NCI-H2227 treated with DMSO at 0.1 percent for 48 hours (cell line): ENCODE measurements at places on chromosomes 13 and 19.
A peak's percentile ranks its signal among the peaks of the same experiment; 100 is the strongest.

DNA sequence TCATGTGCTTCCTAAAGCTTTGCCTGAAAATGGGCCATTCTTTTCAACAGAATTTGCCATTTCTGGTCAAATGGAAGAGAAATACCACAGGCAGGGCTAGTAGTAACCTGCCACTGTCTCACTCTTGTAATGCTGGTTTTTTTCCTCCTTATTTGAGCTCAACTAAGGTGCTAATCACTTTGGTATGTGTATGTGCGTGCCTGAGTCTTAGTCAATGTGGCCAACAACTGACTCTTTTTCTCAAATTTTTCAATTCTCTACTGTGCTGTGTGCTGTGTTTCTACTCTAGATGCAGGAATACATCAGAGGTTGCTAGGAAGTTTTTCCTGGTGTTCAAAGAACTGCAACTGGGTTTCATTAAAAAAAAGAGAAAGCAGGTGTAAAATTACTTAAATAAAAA, 870.2 kb downstream of the EFNB2 start:
- DNase-seq = no peak

GRCh38 chr13:73765651-73766384, 368.4 kb downstream of the KLF12 start:
- DNase-seq = peak; percentile 85

- peak; percentile 31 for DNase-seq
Observed at GRCh38 chr13:30585748-30586262, 31.9 kb upstream of the USPL1 start.

- no peak for DNase-seq
Observed at GRCh38 chr19:53504885-53505284, 33.1 kb upstream of the ZNF331 start.

DNA sequence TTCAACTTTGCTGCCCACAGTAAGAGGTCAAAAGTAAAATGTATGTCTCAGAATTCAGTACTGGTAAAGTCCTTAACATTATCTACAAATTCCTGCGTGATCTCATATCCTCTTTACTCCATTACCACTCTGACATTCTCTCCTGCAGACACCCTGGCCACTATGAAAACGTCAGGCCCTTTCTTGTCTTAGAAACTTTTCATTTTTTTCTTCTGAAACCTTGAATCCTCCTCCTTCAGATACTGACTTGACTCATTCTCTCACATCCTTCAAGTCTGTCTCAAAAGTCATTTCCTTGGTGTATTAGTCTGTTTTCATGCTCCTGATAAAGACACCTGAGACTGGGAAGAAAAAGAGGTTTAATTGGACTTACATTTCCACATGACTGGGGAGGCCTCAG, 262.3 kb downstream of the POU4F1 start:
- DNase-seq = no peak

DNA sequence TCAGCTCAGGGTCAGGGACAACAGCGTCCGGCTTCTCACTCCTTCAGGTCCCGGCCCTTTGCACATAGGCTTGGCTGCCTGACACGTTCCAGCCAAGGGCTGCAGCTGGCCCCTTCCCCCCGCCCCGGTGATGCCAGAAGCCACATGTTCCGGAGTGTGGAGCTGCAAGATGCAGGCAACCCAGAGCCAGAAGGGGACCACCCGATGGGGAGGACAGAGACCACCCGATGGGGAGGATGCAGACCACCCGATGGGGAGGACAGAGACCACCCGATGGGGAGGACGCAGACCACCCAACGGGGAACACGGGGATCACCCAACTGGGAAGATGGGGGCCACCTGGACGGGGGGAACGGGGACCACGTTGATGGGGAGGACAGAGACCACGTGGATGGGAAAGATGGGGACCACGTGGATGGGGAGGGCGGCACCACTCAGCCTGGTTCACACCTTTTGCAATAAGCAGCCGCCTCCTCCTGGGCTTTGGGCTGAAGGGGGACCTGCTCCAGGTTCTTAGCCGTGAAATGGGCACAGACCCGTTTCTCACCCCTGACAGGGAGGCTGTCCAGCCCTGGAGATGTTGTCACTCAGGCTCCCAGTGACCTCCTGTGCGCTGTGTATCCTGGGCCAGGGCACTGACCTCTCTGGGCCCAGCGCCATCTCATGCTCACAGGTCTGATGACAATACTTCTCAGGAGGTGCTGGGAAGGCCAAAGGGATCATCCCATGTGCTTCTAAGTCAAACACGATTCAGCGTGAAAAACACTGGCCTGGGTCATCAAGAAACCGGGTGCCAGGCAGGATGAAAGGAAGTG, 34.5 kb downstream of the C13orf46 start:
- no peak for DNase-seq

- no peak for DNase-seq
Observed at GRCh38 chr13:29483211-29483610, 112.3 kb downstream of the SLC7A1 start.

DNA sequence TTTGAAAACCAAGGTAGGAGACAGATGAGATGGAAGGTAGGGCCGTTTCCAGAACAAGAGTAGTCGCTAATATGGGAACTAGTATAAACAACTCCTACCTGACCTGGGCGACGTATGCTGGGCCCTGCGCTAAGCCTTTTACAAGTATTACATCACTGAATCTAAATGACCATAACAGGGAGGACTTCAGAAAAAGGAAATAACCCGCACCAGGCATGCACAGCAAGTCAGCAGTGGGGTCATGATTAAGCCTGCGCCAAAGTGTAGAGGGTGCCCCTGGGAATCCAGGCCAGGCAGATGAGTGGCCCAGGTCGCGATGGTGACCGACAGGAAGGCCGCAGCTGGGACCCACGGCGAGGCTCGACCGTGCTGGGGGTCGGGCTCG, 613 bp downstream of the ATP13A1 start:
- no peak for DNase-seq

DNA sequence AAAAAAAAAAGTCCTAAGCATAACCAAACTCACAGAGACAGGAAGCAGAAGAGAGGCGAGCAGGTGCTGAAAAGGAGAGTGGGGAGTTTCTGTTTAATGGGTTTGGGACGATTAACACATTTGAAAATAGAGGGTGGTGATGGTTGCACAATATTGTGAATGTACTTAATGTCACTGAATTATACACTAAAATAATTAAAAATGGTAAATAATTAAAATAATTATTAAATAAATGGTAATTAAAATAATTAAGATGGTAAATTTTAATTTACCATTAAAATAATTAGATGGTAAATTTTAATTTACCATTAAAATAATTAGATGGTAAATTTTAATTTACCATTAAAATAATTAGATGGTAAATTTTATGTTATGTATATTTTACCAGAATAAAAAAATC, 74.8 kb upstream of the XPO4 start:
- no peak for DNase-seq

- DNase-seq = no peak
Observed at GRCh38 chr13:43880214-43880855, 631 bp downstream of the LACC1 start.

- no peak for DNase-seq
Observed at GRCh38 chr19:10116085-10116865, 3.4 kb downstream of the EIF3G start.

DNA sequence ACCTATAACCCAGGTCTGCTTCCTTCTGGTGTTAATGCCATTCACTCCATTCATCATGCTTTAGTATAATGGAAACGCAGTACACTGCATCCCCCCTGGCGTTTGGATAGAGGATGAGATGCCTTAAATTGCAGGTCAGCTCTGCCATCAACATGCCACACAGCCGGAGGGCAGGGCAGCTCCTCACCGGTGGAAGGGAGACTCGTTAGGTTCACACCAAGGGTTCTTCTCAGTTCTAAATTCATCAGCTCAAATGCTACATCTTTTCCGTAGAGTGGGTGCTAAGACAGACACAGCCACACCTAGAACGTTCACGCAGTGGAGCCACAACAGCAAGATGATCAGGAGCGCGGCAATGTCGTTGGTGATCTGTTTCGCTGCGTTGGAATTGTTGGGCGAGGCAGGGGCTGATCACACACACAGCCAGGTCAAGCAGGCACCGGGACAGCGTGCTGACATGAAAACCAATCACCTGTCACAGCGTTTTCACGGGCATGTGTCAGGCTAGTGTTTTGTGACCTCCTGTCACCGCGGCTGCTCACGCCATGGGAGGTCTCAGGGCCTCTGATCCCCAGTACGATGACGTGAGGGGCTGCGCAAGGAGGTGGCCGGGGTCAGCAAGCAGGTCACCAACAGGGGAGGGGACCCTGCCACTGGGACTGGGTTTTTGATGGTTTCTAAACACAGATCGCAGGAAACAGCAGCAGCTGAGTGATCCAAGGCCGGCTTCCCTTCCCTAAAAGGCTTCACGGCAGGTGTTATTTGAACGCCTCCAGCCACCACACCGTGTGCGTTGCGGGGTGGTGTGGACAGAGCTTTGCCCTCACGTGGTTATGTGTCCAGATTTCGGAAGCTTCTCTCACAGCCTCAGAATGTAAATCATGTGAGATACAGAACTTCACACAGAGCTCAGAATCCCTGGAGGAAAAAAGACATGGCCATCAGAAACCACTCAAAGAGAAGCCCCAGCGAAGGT, 94.3 kb upstream of the IRS2 start:
- DNase-seq = no peak

- no peak for DNase-seq
Observed at GRCh38 chr13:111924678-111925075, 142.3 kb upstream of the SOX1 start.

GRCh38 chr19:6241680-6242377, 37.9 kb downstream of the MLLT1 start:
- DNase-seq = no peak

DNA sequence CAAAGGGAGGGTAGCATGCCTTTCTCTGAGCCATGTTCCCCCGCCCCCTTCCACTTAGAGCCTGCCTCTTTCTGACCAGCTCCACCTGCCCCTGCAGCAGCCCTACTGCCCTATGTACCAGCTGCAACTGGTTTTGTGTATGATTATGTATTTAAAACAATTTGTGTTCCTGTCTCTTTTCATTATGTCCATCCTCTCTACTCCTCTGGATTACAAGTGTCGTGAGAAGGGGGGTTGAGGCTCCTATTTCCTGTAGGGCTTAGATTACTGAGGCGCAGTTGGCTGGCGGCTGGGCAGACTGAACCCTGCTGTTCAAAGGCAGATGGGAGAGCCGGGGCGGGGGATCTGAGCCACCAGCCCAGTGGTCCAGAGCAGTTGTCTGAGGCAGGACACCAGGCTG, 213.3 kb downstream of the KCNRG start:
- peak; percentile 44 for DNase-seq

GRCh38 chr13:39777527-39778061, 122.1 kb downstream of the COG6 start:
- DNase-seq = no peak

GRCh38 chr13:45207319-45207718, 6.5 kb upstream of the KCTD4 start:
- DNase-seq = no peak

DNA sequence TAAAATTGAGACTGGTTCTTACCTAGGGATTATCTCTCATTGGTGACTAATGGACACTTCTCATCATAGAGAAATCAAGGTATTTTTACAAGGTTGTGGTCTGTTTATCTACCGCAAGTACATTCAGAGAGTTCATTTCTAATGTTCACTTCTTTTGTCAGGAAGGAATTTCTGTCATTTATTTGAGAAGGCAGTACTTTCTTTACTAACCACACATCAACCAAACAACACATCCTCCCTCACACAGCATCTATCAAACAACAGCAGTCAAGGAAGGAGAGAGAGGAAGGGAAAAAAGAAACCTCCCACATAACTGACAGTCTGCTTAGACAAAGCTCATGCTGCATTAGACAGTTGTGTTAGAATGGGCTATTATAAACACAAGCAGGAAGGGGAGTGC, 182.3 kb upstream of the KLF12 start:
- no peak for DNase-seq

- no peak for DNase-seq
Observed at GRCh38 chr19:4015705-4016402, 8.3 kb downstream of the PIAS4 start.

DNA sequence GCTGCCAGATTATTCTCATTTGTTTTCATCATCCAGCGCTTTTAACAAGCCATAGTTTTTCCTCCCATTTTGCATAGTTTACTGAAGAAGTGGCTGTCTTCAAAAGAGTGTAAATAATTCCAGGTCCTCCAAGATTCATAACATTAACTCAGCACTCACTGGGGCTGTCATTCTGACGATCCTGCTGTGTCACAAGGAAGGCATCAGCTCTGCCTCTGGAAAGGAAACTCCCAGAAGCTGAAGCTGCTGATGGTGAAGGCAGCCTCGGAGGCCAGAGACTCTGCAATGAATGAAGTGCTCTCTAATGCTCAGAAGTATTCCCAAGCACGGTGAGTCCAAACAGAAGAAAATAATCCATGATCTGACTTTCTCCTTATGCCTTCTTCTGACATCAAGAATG, 60.0 kb downstream of the FLT1 start:
- DNase-seq = no peak

- DNase-seq = no peak
Observed at GRCh38 chr13:60788156-60788829, 391.3 kb downstream of the TDRD3 start.

DNA sequence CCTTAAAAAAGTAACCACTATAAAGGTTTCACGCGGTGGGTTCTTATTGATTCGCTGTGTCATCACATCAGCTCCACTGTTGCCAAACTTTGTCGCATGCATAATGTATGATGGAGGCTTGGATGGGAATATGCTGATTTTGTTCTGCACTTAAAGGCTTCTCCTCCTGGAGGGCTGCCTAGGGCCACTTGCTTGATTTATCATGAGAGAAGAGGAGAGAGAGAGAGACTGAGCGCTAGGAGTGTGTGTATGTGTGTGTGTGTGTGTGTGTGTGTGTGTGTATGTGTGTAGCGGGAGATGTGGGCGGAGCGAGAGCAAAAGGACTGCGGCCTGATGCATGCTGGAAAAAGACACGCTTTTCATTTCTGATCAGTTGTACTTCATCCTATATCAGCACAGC, 30.6 kb downstream of the FGF9 start:
- no peak for DNase-seq

- no peak for DNase-seq
Observed at GRCh38 chr13:100526318-100527000, 62.1 kb downstream of the GGACT start.

GRCh38 chr13:24688950-24689349, 8.7 kb downstream of the ATP12A start:
- no peak for DNase-seq

DNA sequence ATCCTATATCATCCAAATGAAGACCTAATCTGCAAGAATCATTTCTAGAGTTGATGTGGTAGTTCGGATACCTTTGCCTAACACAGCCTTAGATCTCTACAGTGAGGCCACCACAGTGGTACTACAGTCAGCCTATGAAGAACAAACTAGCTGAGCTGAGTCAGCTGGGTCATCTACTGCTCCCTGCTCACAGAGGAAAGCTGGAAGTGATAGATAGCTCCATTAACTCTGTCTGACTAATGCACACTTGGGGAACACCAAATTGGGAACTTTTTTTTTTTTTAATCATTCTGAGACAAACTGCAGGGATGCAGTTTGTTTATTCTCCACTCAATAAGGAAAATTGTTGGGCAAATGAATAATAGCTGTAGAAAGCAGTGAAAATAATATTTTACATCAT, 1160.6 kb downstream of the PCDH9 start:
- DNase-seq = no peak

- DNase-seq = no peak
Observed at GRCh38 chr19:40735013-40735771, 15.1 kb downstream of the ACTMAP start.
